Effector CD4-positive, alpha-beta T cell (primary cell): ENCODE measurements at places on chromosomes 11 and 22.

GRCh38 chr22:44639891-44640617, 62.0 kb upstream of the PRR5 start:
- no peak for DNase-seq

GRCh38 chr11:95135880-95136279, 46.2 kb downstream of the ENDOD1 start:
- DNase-seq, result no peak

DNA sequence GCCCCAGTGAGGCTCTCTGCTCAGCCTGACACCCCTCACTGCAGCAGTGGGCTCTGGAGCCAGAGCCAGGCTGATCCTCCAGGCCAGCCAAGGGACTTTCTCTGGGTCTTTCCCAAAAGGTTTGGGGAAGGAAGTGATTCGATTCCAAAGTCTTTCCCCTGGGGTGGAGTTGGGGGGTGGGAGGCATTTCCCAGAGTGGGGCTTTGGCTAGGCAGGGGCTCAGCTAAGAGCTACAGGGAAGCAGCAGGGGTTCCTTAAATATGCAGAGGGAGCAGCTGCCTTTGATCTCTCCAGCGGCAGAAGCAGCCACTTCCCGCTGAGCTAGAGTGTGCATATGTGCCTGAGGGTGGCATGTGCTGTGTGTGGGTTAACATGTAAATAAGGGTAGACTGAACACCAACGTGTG, 192.9 kb downstream of the INSC start:
- no peak for DNase-seq

- no peak for DNase-seq
Measured at GRCh38 chr22:49763696-49764095, 64.0 kb downstream of the BRD1 start.
